ENCODE measurements at places on chromosomes 7 and 10. TPM values are rescaled to one million over a fixed set of nuclear protein-coding genes. Genes with fewer than 3 reads are reported as not detected.

PVRIG gene
- 30.5 TPM for total RNA-seq

IGFBP1 gene
- not detected for total RNA-seq

ZMYND11 gene
- 31.4 TPM for total RNA-seq

ELOVL3 gene
- total RNA-seq: not detected

AQP1 gene
- total RNA-seq: 0.13 TPM

SPAM1 gene
- not detected for total RNA-seq

TLX1 gene
- not detected for total RNA-seq

RBP4 gene
- total RNA-seq: not detected

PAXIP1 gene
- 39.6 TPM for total RNA-seq

DNA sequence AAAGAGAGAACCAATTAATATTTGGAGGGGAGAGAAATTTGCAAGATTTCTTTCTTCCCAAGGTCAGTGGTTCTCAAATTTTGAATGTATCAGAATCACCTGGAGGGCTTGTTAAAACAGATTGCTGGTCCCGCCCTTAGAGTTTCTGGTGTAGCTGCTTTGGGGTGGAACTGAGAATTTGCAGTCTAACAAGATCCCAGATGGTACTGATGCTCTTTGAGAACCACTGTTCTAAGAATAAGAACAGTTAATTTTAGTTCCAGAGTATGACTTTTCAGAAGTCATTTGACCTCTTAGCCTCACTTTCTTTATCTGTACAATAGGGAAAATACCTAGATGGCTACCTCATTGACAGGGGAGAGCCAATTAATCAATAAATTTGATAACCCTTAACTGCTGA lies 161.6 kb downstream of the PRKG1 start:
- no peak for DNase-seq

GRCh38 chr7:13496976-13497375 lies 492.5 kb downstream of the ETV1 start:
- DNase-seq: no peak

DNA sequence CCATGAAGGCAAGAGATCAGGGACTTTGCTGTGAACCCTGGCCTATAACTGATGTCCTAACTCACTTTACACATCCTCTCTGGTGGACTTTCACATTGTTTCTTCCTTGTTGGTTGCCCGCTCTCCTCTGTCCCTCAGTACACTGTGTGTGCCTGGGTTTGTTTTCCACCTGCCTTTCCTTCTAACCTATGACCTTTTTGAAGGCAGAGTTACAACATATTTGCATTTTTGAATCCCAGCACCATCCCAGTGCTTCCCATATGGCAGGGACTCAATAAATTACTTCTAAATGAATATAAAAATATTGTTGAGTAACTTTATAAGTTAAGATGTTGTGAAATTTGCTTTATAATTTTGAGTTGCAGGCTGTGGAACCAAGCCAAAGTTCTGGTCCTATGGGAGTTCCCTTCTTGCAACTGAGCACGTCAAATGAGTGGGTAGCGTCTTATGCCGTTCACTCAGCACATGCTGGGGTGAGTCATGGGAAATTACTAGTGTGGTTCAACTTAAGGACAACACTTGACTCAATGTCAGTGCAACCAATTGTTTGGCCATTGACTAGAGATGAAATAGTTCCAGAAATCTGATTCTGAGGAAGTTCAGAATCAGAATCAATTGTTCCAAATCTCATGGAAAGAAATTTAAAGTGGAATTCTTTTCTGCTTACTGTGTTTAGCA lies 250.9 kb downstream of the TWIST1 start:
- DNase-seq: peak; percentile 3

- no peak for DNase-seq
Observed at GRCh38 chr10:131212763-131213325, 98.7 kb downstream of the TCERG1L start.

GRCh38 chr10:30788307-30788706 lies 158.8 kb upstream of the LYZL2 start:
- DNase-seq: no peak

- DNase-seq: no peak
Observed at GRCh38 chr10:81027706-81028105, 490.0 kb downstream of the SH2D4B start.

DNA sequence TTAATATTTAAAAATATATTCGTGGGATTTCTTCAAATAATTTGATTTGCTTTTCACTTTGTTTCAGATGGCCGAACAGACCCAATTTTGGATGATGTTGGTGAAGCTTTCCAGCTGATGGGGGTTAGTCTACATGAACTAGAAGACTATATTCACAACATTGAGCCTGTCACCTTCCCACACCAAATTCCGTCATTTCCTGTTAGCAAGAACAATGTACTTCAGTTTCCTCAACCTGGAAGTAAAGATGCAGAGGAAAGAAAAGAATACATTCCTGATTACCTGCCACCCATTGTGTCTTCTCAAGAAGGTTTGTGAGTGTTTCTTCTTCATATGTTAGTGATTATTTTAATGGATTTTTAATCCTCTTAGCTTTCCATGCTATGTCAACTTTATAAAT lies 5.9 kb downstream of the TAF3 start:
- no peak for DNase-seq

DNA sequence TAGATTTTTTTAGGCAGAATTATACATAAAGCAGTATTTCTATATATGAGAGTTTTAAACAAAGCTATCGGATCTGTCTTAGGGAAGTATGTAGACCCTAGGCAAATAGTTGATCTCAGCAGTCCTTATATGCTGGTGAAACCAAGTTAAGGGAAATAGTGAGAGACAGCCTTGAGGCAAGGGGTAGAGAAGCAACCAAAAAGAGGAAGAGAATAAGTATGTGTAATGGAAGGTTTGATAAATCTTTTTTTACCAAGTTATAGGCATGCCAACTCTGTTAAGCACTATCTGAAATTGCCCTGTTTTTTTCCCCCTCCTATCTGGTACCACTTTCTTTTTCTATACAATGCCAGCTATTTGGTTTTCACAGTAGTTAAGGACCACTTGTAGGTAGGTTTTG lies 19.9 kb downstream of the SPAG6 start:
- no peak for DNase-seq

DNA sequence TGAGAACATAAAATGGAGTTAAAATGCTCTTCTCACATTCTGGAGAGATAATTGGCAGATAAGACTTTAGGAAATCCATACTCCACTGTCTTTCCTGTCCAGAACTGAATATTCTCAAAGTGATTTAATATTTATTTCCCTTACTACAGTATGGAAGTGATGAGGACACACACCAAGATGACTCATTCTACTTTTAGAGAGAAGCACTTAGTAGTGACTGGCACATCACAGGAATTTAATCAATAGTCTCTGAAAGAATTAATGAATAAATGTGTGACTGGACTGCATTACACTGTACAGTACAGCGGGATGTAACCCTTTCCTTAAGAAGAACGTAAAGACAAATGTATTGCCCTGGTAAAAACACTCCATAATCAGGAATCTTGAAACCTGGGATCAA lies 116.7 kb downstream of the SEMA3E start:
- no peak for DNase-seq

- DNase-seq: no peak
Observed at GRCh38 chr10:88608780-88609179, 22.2 kb downstream of the LIPJ start.
